ENCODE measurements at places on chromosomes 7 and 10.

DNA sequence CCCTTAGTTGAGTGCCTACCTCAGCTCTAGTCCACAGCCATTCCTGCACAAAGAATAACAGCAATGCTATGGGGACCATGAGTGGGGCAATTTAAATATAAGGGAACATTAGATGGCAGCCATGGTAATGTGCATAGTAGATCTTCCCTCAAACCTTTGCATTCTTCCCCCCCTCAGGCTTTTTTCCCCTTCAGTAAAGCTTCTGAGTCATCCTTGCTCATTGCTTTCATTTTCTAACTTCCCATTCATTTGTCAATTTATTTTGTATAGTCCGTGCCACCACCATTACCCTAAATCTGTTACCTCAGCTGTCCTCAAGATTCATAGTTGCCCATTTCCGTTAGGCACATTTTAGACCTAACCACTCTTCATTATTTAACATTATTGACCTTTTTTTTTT, 10.7 kb downstream of the HECTD2 start:
- no peak for DNase-seq

GRCh38 chr7:103843689-103844480, 145.6 kb downstream of the RELN start:
- no peak for DNase-seq

GRCh38 chr10:70714245-70714644, 41.9 kb downstream of the ADAMTS14 start:
- DNase-seq, result no peak

DNA sequence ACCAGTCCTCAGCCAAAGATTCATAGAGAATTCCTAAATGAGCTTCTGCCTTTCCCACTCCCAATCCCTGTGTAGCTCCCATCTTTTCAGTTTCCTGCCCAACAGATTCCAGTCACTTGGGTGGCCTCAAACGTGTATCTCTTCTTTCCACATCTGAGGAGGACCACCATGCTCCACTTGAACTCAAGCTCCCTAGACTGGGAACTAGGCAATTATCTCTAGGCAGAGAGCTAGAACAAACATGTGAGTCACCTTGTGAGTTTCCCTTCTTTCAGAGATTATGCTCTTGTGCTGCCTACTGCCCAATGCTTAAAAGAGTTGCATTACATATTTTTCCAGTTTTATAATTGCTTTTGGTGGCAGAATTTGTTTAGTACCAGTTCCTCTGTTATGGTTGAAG, 178.0 kb downstream of the MDFIC start:
- DNase-seq, result no peak

GRCh38 chr10:132520177-132520811, 17.3 kb upstream of the INPP5A start:
- no peak for DNase-seq

DNA sequence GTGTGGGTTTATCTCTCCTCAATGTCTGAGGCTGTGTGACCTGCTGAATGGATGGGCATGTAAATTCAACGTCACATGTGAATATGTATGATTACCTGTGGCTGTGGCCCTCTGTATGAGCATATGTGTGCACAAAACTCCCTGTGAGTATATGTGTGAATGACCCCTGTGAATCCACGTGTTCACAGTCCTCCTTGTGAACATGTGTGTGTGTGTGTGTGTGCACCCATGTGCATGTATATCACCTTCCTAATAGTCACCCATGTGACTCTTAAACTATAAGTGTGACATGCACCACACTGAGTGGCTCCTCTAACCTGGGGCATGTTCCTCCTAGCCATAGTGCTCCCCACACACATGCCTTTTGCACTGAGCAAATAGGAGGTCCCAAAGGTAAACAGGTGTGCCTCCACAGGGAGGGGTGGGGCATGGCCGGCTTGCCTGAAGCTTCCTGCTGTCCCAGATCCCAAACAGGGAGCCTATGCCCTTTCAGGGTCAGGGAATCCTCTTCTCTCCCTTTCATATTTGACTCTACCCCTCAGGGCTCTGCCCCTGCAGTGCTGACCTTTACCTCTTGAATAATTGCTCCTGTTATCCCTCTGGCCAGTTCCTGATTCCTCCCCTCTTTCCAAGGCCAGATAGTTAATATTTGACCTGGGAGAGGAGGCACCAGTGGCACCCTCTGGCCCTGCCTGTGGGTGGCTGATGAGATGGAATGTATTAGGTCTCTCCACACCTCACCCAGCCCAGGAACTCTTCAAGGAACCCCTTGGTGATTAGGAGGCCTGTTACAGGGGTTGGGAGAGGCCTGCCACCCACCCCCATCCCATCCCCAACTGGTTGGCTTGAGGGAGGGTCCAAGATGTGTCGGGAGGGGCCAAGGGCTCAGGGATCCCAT, 1.9 kb downstream of the SEMA4G start:
- DNase-seq, result no peak

DNA sequence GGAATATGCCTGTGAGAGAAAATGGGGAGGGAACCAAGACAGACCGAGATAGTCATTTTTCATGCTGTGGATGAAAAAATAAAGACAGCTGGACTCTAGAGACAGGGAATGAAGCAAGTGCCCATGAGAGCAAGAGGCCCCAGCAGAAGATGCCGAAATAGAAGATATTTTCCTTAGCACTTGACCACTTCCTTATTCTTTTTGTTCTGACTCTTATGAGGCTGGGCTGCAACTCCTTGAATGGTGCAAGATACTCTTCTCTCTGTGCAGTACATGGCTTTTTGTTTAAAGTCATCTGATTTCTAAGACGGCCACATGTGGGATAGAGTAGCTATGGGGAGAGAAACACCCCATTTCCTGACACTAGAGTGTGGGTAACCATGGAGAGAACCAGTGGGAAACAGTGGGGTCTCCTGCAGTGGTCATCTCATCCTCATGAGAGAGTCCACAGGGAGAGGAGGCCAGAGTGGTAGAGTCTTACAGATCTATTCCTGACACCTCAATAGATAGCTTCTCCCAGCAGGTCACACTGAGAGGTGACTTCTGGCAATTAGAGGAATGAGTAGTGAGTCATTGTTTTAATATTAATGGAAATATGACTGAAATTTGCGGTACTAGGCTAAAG, 18.0 kb upstream of the VCL start:
- no peak for DNase-seq

GRCh38 chr7:42233695-42234331, 3.2 kb downstream of the GLI3 start:
- no peak for DNase-seq

DNA sequence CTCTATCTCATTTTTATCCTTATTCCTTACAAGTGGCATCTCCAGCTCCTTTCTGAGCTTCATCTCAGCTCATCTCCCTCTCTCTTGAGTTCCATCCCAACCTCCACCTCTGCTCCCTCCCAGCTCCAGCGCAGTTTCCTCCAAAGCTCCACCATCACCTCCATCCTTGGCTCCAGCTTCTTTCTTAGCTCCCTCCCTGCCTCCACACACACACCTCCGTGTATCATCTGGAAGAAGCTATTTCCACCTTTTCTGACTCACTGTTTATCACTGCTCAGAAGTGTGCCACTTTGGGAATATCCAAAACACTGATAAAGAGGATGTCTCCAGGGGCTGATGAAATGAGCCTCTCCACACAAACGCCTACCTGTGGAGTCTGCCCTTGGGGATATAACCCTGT, 481.4 kb downstream of the PTPRN2 start:
- no peak for DNase-seq

DNA sequence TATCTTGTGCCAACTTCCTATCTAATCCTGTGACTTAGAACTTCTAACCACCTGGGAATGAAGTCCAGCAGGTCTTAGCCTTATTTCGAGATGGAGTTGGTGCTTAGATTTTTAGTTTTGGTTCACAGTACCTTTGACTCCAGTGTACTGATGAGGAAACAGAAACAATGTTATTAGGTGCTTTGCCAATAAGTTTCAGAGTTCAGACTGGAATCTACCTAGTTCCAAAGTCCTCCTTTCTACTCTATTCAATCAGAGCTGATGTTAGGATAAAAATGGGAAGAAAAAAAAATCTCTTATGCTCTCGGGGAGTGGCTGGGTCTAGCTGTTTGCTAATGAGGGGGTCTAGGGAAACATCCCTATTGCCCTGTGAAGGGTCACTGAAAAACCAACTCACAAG, 606.3 kb upstream of the C7orf33 start:
- DNase-seq, result no peak

DNA sequence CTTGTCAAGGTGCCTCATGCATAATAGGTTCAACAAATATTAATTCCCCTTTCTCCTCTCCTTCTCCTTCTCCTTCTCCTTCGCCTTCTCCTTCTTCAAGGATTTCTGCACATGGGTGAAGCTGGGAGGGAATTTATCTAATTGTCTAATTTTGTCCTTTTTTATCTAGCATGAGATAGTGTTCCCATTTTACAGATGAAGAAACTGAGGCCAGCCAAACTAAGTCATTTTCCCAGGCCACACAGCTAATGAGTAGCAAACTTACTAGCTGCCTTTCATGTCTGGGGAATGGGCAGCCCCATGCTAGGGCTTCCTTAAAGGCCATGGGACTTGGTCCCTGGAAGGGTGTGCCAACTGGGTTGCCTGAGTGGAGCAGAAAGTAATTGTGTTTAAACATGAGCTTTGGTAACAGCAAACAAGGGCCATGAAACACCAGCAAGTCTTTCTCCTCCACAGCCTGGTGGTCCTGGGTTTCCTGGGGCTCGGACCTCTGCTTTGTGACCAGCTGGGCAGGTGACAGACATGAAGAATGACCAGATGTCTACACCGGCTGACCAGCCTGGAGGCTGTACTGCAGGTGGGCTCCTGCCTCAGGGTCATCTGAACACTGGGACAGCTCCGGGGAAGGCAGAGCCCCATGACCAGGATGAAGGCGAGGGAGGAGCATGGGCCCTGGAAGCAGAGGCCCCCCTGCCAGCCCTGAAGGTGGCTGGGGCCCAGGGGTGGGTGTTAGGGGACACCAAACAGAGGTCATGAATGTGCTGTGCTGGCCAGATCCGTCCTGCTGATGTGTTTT, 138.0 kb downstream of the PTPN20 start:
- no peak for DNase-seq

DNA sequence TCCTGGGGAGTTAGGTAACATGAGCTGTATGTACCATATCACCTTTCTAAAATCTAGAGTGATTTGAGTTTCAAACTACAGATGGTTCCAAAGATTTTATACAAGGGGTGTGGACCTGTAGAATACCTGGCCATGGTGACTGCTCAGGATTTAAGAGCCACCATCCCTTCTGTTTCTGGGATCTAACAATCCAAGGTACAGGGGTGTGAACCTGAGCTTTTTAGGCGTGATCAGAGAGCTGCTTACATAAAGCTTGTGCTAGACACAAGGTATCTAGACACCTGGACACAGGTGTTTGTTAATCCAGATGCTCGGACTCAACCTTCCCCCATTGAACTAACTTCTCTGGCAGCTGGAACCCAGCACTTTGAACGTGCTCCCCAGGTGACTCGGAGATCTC, 516.4 kb downstream of the RPS24 start:
- DNase-seq, result no peak

GRCh38 chr10:86349474-86349873, 17.1 kb downstream of the GRID1 start:
- no peak for DNase-seq

GRCh38 chr7:4626318-4626845, 55.7 kb upstream of the FOXK1 start:
- DNase-seq, result no peak

DNA sequence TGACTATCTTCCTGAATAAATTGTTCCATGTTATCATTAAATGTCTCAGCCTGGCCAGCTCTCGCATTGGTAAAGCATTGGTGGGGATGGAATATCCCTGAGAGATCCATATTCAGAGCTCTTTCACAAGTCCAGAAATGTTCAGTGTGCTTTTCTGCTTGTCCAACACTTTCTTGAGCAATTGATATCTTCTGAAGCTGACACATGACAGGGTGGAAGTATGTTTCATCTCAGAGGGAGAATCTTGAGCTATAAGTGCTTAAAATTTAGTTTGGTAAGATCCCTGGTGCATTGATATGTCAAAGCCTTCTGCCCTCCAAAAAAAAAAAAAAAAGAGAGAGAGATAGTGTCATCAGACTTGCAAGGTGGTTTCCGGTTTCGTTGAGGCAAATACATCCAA, 7.4 kb downstream of the IFIT3 start:
- no peak for DNase-seq

GRCh38 chr7:63117-63480, 129.3 kb upstream of the FAM20C start:
- no peak for DNase-seq

- DNase-seq, result no peak
These were observed 28.2 kb downstream of the TDRD1 start for GRCh38 chr10:114207349-114207748.

DNA sequence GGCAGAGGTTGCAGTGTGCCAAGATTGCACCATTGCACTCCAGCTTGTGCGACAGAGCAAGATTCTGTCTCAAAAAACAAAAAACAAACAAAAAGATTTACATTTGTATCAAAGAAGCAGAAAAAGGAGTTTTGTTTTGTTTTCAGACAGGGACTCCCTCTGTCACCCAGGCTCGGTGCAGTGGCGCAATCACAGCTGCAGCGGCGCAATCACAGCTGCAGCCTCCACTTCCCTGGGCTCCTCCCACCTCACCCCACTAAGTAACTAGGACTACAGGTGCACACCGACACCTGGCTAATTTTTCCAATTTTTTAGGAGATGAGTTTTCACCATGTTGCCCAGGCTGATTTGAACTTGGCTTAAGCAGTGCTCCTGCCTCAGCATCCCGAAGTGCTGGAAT, 1.8 kb downstream of the ARMC10 start:
- no peak for DNase-seq

GRCh38 chr10:86222336-86222650, 144.3 kb downstream of the GRID1 start:
- no peak for DNase-seq

DNA sequence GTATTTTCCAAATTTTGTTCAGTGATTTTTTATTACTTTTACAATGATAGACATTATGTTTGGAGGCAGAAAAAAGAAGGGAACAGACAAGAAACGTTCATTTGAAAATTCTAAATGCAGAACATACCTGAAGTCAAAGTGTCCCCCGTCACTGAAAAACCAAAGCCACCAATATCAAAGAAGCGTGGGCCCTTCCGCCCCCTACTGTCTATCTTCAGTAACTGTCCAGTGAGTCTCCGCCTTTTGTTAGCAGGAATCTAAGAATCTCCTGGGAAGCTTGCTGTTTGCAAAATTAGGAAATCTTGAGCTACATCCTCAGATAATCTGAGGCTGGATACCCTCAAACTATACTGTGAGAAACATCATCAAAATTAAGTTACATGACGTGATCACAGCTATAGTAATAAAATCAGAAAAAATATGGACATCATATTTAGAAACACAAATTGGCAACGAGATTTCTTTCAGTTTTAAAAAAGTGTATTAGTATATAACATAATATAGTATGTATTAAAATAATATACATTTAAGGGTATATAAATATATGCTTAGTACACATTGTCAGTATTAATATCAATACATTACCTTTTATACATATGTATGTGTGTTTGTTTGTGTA, 169.3 kb upstream of the AKR1E2 start:
- DNase-seq, result no peak

- no peak for DNase-seq
These were observed 13.3 kb downstream of the TMEM72 start for GRCh38 chr10:44924261-44925040.

DNA sequence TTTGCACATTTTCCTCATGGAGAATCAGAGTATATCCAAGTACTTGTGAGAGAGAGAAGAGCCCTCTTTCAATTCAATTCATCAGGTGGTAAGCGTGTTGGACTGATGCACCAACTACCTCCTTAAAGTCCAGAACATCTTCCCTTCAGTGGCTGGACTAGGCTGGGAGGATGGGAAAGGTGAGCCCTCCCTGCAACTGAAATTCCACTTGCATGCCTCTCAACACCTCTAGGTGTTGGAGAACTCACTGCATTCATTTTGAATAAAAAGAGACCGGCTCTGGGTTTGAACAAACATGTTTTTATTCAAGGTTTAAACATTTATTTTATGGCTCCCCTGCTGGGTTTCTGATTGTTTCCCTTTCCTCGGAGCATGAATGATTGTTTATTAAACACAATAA, 573.5 kb downstream of the CCSER2 start:
- no peak for DNase-seq

All from activated CD8-positive, alpha-beta memory T cell treated with anti-CD3 and anti-CD28 coated beads for 1 hour (primary cell).